Suppressor macrophage (primary cell): ENCODE measurements at places on chromosomes 16 and 17.

DNA sequence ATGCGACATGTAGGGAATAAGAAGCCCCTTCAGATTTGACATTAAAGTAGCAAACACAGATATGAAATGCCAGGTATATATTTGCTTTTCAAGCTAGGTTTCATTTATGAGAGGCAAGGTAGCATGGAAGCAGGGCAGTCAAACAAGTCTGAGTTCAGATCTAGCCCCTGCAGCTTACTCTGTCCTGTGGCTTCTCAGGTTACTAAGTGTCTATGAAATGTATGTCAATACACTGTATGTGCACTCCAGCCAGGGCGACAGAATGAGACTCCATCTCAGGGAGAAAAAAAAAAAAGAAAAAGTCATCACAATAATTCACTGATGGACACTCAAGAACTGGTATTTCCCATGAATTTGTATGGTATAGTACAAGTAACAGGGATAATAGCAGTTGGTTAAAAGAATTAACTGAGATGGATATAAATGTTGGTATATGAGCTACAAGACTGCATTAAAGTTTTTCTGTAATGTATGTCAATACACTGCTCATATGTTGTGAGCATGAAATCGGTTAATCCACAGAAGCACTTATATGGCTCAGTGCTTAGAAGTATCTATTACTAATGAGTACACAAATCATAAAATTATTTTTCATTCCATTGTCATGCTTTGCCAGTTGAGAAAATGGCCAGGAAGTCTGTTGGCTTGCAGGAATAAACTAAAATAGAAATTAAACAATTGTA lies 2.9 kb upstream of the WSB1 start:
- no peak for DNase-seq

GRCh38 chr17:43530288-43531081 lies 15.7 kb downstream of the ETV4 start:
- no peak for DNase-seq

DNA sequence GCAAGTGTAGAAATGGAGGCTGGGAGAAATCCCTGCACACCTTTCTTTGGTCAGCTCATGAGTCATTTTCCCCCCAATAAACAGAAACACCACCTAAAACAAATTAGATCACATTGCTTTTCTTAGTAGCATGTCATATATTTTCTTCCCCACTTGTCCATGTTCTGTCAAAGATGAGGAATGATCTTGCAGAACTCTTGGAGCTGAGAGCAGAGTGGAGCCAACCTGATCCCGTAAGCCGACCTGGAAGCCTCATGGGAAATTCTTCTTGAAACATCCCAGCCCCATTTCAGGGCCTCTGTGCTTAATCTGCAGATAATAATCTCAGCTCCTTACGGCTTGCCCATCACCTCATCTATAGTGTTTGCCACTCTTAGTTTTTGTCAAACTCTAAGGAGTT lies 284.6 kb upstream of the ELAC2 start:
- no peak for DNase-seq

DNA sequence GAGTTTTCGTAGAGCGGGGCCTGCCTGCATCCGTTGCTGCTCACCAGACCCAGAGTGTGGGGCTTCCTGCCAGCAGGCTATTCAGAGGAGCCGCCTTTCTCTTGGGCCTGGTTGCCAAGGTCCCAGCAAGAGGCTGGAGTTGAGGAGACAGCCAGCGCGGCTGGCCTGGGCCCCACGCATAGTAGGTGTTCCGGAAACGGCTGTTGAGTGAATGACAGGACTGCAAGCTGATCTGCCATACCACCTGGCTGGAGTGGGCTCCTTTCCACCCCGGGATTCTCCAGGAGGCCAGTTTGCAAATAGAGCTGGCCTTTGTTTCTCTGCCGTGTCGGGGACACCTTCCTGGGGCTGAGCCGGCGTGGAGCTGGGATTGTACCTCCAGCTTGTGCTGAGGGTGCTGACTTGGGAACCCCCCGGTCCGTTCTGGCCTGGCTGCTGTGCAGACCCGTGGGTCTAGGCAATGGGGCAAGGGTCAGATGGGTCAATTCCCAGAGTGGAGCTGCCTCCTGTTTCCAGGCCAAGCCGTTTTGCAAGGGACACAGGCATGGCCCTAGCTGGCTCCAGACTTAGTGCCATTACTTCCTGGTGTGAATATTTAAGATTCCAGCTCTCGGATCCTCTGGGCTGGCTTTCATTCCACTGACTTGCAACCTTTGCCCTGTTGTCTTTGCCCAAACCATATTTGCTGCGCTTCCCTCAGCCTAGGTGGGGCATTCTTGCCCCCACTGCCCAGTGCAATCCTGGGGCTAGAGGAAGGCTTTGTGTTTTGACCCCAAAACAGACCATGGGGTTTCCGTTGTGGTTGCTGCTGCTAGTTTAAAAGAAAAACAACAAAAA lies 68.8 kb downstream of the CMIP start:
- no peak for DNase-seq

- peak; percentile 68 for DNase-seq
These were observed 6.5 kb upstream of the UBB start for GRCh38 chr17:16374146-16374938.

- DNase-seq = no peak
These were observed 21.1 kb upstream of the DOK4 start for GRCh38 chr16:57507136-57508034.

DNA sequence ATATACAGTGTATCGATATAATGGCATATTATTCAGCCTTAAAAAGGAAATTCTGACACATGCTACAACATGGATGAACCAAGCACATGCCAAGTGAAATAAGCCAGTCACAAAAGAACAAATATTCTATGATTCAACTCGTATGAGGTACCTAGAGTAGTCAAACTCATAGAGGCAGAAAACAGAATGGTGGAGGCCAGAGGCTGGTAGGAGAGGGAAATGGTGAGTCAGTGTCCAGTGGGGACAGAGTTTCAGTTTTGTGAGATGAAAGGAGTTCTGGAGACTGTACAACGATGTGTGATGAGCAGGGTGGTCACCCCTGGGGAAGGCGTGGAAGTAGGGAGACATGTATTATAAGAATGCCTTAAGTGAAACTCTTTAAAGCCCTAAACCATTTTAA lies 39.9 kb downstream of the RNF157 start:
- no peak for DNase-seq

DNA sequence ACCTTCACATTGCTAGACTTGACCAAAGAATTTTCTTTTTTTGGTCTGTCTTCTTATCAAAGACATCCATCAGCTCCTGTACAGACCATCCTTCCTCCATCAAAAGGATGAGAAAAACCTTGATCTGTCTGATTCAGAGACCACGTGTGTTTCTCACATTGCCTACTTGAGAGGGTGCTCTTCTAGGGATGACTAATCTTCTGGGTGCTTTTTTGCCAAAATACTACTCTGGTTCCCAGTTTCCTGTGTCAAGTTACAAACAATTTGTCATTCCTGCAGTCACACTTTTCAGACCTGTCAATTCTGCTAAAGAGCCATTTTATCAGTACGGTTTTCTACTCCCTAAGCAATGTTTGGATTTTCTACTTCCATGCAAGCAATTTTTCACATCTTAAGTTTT lies 492.2 kb downstream of the CDH11 start:
- DNase-seq = no peak

GRCh38 chr16:69520800-69521602 lies 44.8 kb upstream of the NFAT5 start:
- no peak for DNase-seq

DNA sequence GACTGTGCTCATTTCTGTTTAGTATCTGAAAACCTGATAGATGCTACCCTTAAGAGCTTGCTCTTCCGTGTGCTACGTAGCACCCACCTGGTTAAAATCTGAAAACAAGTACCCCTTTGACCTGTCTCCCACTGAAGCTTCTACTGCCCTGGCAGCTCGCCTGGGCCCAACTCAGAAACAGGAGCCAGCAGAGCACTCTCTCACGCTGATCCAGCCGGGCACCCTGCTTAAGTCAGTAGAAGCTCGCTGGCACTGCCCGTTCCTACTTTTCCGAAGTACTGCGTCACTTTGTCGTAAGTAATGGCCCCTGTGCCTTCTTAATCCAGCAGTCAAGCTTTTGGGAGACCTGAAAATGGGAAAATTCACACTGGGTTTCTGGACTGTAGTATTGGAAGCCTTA lies 18.9 kb downstream of the NTAN1 start:
- DNase-seq = no peak

DNA sequence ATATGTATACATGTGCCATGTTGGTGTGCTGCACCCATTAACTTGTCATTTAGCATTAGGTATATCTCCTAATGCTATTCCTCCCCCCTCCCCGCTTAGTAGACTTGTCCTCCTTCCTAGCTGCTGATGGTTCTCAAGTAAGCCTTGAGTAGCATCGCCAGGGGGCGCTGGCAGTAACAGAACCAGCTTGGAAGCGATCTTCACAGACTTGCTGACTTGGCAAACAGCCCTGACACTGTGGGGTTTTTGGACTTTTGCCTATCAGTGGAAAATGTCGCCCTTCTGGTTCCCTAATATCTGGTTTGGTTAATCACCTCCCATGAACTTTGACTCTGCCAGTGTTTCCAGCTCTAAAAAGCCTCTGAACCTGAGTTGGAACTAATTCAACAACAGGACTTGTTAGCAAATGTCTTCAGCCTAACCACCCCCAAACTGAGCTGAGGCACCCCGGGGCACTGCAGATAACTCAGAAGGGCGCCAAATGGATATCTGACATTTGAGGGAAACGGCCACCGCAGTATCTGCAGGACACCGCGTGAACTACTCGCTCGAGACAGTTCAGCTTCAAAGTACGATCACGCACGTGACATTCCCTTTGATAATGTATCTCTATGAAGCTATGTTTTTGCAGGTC lies 15.4 kb upstream of the SPATA32 start:
- DNase-seq = peak; percentile 96

DNA sequence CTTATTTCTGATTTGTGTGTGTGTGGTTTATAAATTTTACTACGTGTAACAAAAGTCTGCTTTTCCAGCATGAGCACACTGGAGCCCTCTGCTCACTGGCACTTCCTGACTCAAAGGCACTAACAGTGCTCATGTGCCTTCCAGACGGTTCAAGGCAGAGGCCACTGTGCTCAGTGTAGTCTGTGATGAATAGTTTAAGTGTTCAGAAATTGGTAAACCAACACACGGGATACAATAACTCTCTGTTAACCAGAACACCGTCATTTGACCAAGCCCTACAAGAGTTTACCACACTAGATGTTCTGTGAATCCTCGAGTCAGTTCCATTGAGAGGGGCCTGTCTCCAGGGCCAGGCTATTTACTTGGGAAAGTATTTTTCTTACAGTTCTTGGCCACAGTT lies 191.9 kb downstream of the MRTFB start:
- no peak for DNase-seq

- DNase-seq = peak; percentile 91
These were observed 6.0 kb downstream of the SYNGR2 start for GRCh38 chr17:78174346-78174869.

GRCh38 chr16:54505549-54506213 lies 219.1 kb upstream of the IRX3 start:
- no peak for DNase-seq

DNA sequence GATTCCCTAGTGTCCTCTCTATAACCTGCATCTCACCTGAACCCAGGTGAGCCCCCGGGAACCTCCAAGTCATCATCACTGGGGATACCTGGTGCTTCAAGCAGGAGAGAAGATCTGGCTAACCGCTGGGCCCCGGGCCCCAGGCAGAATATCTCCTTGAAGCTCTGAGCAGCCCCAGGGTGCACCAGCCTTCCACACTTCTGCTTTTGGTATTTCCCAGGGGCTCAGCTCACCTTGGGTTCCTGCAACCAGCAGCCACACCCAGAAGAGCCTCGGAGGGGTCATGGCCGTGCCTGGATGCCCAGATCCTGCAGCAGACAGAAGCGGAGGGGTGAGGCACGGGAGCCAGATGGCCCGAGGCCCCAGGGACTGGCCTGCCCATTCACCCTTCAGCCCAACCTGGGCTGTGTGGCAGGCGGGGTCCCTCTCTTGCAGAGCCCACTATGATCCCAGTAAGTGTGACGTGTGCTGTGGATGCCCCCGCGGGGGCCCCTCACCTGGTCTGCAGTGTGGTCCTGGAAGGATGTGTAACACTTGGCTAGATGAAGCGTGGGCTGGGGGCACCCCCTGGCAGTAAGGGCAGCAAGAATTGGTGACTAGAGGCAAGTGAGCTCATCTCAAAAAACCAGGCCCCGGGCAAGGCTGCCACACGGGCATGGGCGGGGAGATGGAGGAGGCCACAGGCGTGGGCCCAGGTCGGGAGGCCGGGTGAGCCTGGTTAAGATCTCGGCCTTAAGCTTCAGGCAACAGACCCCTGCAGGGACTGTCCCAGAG lies 2.6 kb downstream of the LGALS3BP start:
- DNase-seq = no peak

GRCh38 chr16:29745853-29746345 lies at the start of gene C16orf54:
Gene C16orf54, minus strand, starts transcription at chr16:29745990. Its CDS starts 1,039 bp downstream, at chr16:29744951.
- DNase-seq = peak; percentile 88

DNA sequence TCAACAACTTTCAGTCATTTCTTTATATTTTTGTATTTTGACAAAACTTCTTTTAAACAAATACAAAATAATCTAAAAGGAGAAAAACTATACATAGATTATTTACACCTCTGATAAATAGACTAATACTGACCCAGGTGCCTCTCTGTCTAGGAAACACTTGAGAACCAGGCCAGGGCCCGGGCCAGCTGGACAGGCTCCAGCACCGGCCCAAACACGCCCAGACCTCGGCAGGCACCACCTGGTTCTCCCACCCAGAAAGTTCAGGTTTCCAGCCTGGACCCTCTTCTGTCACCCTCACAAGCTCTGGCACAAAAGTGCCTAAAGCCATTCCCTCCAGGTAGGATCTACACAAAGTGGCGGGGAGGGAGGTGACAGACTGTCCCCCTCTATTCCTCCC lies 97.0 kb upstream of the DNAH17 start:
- no peak for DNase-seq

DNA sequence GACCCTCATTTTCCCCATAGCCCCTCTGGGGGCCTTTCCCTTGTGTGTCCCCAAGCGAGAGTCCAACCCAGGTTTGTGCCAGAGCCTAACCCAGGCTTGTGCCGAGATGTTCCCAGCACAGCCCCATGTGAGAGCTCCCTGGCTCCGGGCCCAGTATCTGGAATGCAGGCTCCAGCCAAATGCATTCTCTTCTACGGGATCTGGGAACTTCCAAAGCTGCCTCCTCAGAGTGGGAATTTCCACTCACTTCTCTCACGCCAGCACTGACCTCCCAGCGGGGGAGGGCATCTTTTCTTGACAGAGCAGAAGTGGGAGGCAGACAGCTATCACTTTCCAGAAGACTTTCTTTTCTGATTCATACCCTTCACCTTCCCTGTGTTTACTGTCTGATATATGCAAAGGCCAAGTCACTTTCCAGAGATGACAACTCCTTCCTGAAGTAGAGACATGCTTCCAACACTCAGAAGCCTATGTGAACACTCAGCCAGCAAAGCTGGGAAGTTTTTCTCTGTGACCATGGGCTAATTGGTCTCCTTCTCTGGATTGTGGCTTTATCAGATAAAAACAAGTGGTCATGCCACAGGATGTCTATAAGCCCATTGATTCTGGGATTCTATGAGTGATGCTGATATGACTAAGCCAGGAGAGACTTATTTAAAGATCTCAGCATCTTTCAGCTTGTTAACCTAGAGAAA lies 2.5 kb upstream of the CCL2 start:
- peak; percentile 78 for DNase-seq
